8988T (cell line): ENCODE measurements at places on chromosomes 2 and 18.
A peak's percentile ranks its signal among the peaks of the same experiment; 100 is the strongest.

- no peak for DNase-seq
These were observed 25.9 kb downstream of the HDLBP start for GRCh38 chr2:241289597-241289996.

GRCh38 chr18:55444536-55444935 lies 143.5 kb downstream of the TCF4 start:
- DNase-seq, result no peak

DNA sequence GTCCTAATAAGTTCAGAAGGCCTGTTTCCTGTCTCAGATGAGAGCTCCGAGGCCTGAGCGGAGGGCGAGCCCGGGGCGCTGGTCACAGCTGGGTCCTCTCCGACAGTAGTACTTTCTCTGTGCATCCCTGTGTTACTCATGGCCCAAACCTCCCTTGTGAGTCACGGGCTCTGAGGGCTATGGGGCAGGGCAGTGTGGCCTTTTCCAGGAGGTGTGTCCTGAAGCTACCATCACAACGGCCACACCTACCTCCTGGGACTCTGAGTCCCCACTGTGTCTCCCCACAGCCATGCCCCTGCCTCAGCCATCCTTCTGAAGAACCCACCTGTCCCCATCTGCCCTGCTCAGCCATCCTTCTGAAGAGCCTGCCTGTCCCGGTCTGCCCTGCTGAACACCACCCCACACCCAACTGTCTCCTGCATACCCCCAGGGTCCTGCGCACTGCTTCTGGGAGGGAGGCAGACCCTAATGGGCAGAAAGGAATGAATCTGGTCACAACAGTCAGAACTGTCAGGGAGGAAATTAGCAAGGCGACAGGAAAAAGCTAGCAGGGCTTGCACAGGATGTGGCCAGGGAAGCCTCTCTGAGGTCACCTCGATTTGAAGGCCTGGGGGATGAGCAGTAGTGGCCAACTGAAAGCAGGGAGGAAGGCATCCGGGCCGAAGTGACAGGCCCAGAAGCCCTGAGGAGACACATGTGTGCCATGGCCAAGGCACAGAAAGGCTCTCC lies 145.4 kb upstream of the RIOK3 start:
- DNase-seq, result peak; percentile 72

- DNase-seq, result no peak
These were observed 42.1 kb downstream of the NIFK start for GRCh38 chr2:121694398-121695170.

GRCh38 chr2:47916412-47916811 lies 10.1 kb upstream of the FBXO11 start:
- no peak for DNase-seq

- DNase-seq, result no peak
These were observed 617.6 kb downstream of the NYAP2 start for GRCh38 chr2:226017107-226017506.

DNA sequence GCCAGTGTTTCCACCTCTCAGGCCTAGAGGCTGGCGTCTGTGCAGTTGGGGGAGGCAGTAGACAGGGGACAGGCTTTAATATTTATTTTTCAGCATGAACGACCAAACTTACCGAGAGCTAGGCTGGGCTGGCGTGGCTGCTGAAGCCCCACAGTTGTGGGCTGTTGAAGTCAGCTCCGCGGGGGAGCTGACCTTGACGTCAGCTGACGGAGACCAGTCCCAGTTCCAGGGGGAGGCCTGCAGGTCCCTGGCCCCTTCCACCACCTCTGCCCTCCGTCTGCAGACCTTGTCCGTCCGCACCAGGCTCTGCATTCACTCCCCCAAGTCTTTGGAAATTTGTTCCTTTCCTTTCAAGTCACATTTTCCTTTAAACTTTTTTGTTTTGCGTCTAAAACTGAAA lies 33.4 kb upstream of the TUBA3E start:
- no peak for DNase-seq

GRCh38 chr2:77522888-77523287 lies 712 bp upstream of the LRRTM4 start:
- no peak for DNase-seq

DNA sequence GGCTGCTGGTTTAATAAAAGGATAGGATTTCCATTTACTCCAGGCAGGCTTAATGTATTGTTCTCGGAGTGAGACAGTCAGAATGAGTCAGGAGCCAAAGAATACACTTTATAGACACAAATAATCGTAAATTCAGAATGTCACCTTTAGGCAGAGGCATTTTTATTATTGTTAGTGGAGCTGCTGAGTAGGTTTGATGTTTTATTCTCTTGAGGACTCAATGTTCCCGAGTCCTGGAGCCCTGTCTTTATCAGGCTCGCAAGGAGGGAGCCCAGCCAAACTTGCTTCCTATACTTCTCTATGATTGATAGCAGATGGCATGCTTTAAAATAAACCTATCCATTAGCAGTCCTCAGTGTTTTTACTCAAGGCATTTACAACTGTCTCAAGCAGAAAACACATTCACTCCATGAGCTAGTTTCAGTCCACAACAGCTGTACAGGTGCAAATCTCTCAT lies 492.3 kb upstream of the ZEB2 start:
- DNase-seq, result no peak

DNA sequence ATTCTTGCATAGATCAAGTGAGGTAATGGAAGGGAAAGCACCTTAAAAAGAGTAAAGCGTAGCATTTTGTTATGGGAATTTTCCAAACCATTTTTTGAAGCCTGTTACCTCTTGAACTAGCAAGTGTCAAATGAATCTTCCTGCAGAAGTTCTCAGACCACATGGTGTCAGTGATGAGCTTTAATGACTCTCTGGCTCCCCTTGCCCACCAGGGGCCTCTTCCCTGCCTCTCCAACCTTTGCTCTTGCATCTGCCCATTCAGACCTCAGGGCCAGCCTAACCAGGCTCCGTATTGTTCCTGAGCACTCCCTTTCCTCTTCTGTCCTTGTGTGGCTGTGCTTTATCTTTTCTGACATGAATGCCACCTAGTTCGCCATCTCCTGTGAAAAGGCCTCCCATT lies 155.9 kb downstream of the DIS3L2 start:
- DNase-seq, result no peak

DNA sequence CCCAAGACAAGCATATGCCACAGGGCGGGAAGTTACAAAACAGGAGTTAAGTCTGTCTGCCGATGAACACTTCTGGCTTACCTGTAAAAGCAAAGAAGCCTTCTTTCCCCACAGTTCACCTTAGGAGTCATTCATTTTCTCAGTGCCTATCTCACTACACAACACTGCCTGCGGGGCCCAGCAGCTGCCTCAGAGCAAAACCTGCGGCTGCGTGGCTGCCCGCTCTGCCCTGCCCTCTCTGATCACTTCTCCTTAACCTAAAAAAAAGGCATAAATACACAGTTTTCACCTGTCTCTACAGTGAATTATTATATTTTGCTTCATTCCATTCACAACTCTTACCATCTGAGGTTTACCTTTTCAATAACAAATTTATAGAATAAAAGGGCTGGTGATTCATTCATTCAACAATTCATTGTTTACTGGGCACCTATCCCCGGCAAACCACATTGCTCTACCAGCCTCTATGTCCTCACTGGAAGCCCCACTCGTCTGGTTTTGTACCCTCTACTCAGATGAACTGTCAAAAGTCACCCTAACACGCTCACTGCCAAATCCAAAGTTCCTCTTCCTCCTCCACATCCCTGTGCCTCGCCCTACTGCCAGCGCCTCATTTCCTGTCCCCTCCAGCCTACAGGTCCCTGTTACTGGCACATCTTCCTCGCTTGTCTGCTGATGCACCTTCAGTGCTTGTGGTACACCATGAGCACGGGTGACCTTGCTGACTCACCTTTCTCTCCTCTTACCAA lies 31.4 kb downstream of the AFG3L2 start:
- DNase-seq, result no peak

GRCh38 chr18:49520661-49521145 lies 33.7 kb upstream of the C18orf32 start:
- DNase-seq, result no peak

- no peak for DNase-seq
These were observed 126.1 kb downstream of the GALNT1 start for GRCh38 chr18:35707674-35708073.

- no peak for DNase-seq
These were observed 1306.7 kb upstream of the CELF4 start for GRCh38 chr18:38872342-38872741.

- no peak for DNase-seq
These were observed 366.9 kb upstream of the GALNT5 start for GRCh38 chr2:156890529-156891148.

DNA sequence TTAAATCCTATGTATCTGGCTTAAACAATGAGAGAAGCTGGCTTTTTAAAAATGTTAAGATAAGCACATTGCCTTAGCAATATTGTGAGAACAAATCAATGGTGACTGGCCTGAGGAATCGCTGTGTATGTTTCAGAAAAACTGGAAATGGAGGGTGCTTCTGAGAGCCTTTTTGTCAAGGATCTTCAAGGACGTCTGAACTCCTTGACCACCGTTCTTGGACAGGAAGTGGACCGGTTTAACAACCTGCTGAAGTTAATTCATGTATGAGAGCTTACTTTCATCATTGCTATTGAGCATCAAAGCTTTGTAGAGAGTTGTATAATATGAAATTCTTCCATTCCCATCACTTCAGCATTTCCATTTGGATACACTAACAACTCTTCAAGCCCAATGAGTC lies 72.6 kb downstream of the TRABD2A start:
- DNase-seq, result no peak
